ENCODE measurements at places on chromosomes 7 and 10.
A peak's percentile ranks its signal among the peaks of the same experiment; 100 is the strongest.

GRCh38 chr10:97822261-97822687, 27.4 kb upstream of the GOLGA7B start:
- no peak for DNase-seq

DNA sequence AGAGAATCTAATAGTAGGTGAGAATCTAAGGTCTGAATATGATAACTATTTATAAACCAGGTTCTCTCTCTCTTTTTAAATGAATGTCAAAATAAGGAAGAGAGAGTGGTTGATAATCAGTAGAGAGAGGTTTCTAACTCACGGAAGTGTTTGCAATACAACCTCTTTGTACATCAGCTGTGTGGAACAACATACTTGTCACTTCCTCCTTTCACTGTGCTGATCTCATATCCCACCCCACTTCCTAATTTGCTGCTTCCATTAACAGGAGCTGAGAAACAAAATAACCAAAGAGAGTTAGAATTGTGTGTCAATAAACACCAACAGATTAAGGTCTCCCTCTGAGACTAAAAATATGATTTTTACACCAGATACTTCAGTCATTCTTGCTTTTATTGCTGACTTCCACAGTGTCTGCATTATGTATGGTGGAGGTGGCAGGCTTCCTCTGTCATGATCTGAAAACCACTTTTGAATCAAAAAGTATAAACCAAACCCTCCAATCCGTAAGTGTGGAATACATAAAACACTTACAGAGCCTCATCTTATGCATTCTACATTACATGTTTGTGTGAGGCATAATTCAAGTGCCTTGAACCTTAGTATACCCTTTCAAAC, 25.0 kb downstream of the CACUL1 start:
- peak; percentile 21 for DNase-seq

DNA sequence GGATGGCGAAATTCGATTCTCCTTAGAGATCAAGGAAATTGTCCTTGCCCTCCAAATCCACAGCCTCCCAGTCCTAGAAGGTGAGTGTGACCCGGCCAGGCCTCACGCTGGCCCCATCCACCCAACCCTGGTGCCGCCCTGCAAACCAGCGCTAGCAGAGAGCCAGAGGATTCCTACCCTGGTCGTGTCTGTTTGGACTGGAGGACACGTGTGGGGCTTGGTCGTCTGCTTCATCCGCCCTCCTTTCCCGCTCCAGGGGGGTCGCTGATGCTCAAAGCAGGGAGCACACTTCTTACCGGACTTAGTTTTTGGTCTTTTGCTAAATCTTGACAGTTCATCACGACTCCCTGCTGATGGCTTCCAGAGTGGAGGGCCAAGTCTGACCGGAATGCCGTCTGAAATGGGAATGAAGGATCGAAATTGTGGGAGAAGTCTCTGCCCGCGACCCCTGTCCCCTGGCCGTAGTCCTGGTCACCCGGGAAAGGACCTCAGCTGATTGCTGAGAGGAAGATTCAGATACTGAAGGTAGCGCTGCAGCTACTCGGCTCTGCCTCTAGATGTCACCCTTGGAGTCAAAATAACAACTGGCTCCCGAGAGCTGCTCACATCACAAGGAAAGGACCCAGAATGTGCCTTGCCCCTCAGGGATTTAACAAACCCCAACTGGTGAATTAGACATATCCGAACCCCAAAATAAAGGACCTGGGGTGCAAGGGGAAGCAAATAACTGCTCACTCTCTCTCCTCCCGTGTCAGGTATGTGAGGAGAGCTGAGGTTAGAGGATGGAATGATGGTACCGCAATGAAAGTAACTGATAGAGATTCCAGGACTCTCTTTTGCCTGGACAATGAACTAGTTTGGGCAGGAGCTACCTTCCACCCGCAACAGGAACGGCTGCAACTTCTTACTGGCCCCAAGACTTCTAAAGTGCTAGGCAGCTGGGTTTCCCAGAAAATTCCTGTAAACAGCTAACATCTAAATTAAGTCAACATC, 23.5 kb upstream of the ORC5 start:
- DNase-seq, result peak; percentile 43

- no peak for DNase-seq
These were observed 7.7 kb downstream of the AGR3 start for GRCh38 chr7:16874066-16874465.

DNA sequence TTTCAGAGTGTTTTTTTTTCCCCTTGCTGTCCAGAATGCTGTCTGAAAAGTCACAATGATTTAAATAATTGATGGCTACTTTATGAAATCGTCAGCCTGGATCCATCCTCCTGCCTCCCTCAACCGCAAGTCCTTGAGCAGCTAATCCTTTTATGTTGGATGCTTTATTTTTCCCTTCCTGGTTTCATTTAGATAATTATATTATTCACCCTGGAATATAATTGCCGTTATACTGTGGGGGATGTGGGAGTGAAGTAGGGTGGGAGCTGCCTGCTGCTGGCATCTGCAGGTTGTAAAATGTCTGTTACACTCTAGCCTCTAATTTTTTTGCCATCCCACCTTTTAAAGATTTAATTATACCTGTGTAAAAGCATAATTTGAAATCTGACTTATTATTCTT, 290.5 kb upstream of the LRGUK start:
- no peak for DNase-seq

DNA sequence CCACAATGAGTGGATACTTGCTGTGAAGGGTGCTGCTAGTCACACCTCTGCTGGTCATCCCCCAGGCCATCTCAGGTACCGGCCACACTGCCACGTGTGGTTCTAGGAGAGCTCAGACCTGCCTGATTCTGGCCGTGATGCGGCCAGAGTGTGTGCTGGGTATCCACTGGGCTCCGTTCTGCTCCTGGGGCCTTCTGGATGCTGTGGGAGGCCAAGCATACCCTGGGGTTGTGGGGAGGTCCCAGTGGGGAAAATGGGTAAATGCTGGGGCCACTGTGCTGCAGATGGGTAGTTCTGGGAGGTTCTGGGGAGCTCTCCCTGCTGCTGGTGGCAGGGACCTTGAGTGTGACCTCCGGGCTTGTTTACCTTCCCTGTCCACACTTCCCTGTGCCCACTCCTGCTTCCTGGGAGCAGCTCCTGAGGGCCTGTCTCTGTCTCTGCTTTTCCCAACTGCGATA, 318.4 kb downstream of the GLRX3 start:
- DNase-seq, result no peak

DNA sequence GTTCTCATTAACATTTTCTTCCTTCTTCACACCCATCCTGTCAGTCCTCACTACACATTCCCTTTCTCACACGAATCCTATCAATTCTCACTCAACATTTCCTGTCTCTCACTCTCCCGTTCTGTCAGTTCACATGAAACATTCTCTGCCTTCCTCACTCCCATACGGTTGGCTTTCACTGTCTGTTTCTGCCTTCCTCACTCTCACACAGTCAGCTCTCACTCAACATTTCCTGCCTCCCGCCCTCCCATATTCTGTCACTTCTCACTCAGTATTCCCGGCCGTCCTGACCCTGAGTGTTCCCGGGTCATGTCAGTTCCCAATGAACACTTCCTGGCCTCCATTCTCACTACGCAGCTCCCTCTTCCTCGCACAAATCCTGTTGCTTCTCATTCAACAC, 61.5 kb downstream of the DYNC2I1 start:
- no peak for DNase-seq

GRCh38 chr7:116399819-116400218, 99.7 kb upstream of the CAV2 start:
- no peak for DNase-seq

- no peak for DNase-seq
These were observed 10.6 kb downstream of the CRTAC1 start for GRCh38 chr10:98019784-98020183.

DNA sequence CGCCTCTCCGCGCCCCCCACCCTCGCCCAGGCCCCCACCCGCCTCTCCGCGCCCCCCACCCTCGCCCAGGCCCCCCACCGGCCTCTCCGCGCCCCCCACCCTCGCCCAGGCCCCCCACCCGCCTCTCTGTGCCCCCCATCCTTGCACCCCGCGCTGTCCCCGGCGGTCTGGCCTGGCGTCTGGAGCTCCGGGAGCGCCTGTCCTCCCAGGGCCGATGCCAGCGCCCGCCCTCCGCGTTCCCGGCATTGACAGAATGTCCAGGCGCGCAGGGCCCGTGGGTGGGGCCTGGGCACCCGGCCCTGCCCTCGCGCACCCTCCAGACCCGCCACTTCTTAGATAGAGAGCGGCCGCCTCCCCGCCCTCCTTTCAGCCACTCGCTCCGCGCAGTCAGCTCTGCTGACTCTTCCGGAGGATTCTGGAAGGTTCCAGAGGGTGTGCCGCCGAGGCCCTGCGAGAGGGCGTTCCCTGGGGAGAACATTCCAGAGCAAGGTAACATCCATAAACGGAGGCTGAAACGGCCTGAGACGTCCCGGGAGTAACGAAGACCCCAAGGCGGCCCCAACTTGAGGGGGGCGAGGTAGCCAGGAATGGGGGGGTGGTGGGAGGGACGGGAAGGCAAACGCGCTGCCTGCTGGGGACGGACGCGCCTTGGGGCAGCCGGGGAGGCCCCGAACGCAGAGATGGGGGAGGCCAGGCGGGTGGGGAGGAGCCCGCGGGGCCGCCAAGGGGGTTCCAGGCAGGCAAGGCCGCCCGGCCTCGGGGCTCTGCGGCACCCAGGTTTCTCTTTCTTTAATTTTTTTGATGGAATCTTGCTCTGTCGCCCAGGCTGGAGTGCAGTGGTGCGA, 117.8 kb downstream of the DYNC2I1 start:
- no peak for DNase-seq

DNA sequence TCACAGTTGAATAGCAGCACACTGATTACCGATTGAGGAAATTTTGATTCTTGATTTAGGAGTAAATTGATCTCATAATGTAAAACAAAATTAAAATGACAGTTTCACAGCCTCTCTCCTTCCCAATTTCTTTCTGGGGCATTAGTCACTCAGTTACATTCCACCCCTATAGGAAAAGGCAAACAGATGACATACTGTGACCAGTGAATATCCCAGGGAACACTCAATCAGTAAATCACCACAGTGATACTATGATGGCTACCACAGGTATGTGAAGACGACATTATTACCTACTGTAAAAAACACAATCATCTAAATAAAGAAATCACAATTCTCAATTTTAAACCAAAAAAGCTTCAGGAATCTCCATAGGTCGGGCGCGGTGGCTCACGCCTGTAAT, 15.5 kb downstream of the CTTNBP2 start:
- DNase-seq, result no peak

DNA sequence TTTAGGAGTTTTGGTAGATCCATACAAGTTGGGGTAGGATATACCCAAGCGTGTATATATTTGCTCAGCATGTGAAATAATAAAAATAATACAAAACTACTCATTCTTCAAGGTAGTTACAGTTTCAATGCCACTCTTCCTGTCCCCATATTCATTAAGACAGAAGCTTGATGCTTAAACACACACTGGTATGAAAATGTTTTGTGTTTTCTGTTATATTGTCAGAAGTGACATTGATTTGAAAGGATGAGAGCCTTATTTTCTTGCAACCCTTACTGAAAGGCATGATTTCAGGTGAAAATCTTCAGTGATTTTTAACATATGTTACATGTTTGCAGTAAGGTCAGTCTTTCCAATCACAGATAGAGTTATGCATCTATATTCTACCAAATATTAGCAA, 233.6 kb downstream of the TRIL start:
- DNase-seq, result no peak

GRCh38 chr10:68049289-68050078, 25.6 kb downstream of the HERC4 start:
- DNase-seq, result no peak

GRCh38 chr7:106369352-106369751, 84.6 kb upstream of the NAMPT start:
- DNase-seq, result no peak

DNA sequence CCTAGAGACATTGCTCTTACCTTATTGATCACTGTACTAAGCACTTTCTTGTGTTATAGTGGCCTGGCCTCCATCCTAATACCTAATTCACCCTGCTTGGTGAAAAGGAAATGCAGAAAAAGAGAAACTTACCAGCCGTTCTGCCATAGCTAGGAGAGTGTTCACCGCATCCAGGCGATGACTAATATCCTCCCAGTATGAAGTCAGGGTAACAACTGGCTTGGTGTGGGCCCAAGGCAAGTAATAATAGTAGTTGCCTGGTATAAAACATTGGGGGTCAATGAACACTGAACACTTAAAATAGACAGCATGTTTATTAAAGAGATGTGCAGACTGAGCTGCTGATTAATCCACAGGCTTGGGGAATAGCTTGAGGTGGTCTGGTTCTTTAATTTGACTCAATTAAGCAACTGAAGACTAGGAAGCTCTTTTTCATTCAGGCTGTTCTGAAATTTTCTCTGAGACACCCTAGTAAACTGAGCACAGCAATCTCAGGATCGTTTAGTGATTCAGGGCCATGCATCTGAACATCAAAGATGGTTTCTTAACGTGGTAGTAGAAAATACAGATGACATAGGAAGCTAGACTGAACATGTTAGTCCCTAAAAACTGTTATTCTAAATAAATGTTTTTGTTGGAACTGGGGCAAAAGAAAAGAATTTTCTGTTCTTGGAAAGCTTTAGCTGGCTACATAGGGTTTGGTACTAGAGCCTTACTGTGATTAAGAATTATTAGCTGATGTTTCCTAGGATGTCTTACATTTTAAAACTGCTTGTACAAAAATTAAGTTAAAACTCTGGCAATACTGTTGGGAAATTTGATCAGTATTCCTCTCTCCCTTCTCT, 102.2 kb downstream of the MYOF start:
- DNase-seq, result no peak

DNA sequence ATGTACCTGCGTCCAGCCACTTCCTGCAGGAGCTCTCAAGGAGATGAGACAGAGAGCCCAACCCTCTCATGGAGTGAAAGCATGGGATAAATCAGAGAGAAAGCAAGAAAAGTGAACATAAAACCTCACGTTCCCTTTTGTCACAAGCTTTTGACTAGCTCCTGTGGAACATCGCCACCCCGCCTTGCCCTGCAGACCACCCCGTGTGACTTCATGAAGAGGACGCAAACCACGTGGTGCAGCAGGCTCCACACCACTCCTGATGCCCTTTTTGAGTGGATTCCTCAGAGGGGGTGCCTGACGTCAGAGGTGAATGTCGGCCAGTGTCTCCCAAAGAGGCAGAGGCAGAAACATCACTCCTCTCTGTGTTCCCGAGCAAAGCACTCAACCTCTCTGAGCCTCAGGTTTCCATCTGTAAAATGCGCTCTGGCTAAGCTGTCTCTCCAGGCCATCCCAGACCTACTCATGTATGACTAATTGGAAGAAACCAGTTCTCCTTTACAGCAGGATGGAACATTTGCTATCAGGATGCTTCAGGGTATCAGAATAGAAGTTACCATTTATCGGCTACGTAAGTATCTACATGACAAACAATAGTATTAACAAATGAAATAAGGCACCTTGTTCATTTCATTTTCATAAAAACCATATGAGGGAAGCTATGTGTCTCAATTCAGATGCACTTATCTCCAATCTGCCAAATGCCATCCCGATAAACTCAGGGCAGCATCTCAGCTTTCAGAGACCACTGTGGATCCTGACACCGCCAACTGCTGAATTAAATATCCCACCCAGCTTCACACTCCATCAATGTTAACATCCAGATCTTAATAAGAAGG, 5.3 kb downstream of the ZNF488 start:
- no peak for DNase-seq

GRCh38 chr10:132861116-132861691, 75.3 kb upstream of the NKX6-2 start:
- DNase-seq, result no peak
